Stimulated activated CD4-positive, alpha-beta T cell treated with anti-CD3 and anti-CD28 coated beads, TNF-alpha, amount 100 ng/mL, for 1 hour (primary cell): ENCODE measurements at places on chromosomes 5 and 9.
A peak's percentile ranks its signal among the peaks of the same experiment; 100 is the strongest.

- DNase-seq = no peak
Measured at GRCh38 chr5:56128113-56128512, 105.0 kb downstream of the ANKRD55 start.

GRCh38 chr9:6382681-6383080 is 30.3 kb upstream of the UHRF2 start:
- DNase-seq = no peak

- peak; percentile 73 for DNase-seq
Measured at GRCh38 chr9:127955294-127956015, 17.8 kb upstream of the DPM2 start.

- DNase-seq = no peak
Measured at GRCh38 chr5:134913254-134913653, 8.3 kb downstream of the PCBD2 start.

- DNase-seq = no peak
Measured at GRCh38 chr9:94944626-94945025, 218.1 kb downstream of the AOPEP start.

DNA sequence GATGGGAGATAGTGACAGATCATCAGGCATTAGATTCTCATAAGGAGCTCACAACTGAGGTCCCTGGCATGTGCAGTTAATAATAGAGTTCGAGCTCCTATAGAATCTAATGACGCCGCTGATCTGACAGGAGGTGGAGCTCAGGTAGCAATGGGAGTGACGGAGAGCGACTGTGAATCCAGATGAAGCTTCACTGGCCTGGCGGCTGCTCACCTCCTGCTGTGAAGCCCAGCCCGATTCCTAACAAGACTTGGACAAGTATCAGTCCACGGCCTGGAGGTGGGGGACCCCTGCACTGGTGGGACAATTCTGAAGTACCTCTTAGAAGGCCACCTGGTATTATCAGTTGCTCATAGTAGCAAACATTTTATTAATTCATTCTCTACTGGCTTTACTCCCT is 377.9 kb upstream of the ITGA1 start:
- no peak for DNase-seq

- no peak for DNase-seq
Measured at GRCh38 chr5:69450116-69450515, 35.2 kb downstream of the MARVELD2 start.

DNA sequence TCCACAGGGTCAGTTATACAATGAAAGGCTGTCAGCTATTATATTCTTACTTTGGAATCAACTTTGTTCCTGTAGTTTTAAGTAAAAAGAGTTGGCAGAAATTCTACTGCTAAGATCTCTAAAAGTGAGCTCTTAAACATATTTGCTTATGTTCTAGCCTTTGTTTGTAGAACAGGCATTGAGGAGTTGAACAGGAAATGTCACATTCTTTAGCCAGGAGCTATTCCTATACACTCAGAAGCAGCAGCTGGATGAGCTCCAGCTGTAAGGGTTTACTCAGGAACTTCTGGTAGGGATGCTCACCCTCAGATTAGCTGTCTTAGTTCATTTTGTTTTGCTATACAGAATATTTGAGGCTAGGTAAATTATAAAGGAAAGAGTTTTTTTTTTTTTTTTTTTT is 22.4 kb upstream of the SPINK14 start:
- DNase-seq = no peak

GRCh38 chr9:35195683-35196082 is 33.9 kb downstream of the UNC13B start:
- no peak for DNase-seq

DNA sequence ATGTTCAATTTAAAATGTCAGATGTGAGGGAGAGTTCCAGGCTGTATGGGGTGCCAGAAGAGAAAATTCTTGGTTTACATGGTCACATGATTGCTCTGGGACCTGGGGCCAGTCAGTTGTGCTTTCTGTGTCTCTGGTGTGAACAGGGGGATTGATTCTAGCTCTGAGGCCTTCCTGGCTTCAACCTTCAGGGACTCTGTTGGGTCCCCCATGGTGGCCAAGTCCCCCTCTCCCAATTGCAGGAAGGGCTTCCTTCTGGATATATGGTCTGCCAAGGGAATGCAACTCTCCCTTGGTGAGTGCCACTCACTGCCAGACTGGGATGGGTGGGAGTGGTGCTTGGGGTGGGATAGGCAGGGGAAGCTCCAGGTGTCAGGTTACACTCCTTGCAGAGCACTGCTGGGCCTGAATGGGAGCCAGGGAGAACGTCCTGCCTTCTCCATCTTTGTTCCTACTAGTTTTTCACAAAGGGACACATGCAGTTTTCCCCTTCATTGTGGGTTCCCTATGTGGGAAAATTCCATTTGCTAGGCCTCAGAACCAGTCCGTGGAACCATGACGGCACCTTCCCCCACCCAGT is 153.2 kb downstream of the MELK start:
- no peak for DNase-seq

DNA sequence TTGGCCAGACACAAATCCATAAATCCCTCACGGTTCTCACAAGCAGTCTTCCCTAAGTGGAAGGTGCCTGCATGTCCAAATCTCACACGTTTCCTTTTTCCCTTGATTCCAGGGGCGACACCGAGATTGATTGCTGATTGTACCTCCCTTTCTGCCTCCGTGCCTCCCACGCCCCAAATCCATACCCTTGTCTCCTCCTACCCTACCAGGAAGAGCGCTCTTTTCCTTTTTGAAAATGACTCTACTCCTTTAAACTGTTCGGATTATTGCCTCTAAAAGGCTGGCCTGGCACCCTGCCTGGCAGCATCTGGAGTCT is 4.5 kb downstream of the STC2 start:
- no peak for DNase-seq

- DNase-seq = no peak
Measured at GRCh38 chr9:34650816-34651215, 1.2 kb upstream of the IL11RA start.

- DNase-seq = no peak
Measured at GRCh38 chr9:116716438-116716837, 29.3 kb downstream of the TRIM32 start.

GRCh38 chr5:140633501-140633900 is 526 bp upstream of the CD14 start:
- no peak for DNase-seq

DNA sequence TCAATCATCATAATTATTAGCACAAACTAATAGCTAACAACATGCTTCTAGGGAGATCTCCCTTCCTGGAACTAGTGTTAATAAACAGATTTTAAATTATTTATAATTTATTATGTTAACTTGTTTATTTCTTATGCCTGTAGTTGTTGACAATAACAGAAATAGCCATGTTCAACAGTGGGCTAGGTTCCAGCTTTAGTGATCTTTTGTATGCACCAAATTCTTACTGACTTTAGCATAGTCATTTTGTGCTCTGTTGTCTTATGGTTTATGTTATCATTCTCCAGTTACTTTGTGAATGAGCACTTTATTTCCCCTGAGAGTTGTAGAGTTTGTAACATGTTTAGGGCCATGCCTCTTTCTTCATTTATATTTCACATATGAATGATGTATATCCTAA is 70.6 kb downstream of the TMEM252 start:
- no peak for DNase-seq

DNA sequence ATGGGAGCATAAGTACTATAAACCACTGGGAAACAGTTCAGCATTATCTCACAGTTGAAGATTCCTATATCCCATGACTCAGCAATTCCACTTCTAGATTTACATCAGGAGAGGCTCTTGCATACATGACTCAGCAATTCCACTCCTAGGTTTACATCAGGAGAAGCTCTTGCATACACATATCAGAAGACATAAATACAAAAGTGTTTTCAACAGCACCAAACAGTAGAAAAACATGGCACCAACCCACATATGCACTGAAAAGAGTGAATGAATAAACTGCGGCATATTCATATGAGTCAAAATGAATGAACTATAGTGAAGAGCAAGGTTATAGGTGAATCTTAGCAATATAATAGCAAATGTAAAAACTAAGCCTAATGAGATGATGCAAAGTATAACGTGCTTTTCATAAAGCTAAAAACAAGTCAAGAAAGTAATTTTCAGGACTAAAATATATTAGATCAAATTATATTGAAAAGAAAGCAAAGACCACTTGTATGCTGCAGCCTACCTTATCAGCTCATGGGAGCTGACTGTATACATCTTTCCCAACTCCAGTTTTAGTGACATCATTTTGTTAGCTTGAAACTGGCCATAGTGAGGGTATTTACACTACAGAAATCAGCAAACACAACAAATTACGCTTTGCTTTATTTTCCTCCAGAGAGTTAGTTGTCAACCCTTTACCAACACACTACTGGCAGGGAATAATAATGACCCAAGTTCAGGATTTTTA is 95.8 kb downstream of the ANKRD18B start:
- DNase-seq = no peak

DNA sequence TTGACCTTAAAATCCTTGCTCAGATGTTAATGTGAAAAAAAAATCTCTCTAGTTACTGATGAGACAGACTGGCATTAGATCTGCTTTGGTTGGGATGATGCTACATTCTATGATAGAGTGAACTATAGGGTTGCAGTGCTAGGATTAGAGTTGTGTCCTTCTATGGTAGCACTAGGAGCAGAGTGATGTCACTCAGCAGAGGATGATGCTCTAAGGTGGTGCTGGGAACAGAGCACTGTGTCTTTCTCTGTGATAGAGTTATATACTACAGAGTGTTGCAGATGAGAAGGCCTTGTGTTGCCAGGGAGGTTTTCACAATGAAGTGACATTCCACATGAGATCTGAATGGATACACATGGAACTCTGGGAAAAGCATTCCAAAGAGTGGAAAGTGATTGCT is 462.3 kb downstream of the CDH12 start:
- DNase-seq = no peak

DNA sequence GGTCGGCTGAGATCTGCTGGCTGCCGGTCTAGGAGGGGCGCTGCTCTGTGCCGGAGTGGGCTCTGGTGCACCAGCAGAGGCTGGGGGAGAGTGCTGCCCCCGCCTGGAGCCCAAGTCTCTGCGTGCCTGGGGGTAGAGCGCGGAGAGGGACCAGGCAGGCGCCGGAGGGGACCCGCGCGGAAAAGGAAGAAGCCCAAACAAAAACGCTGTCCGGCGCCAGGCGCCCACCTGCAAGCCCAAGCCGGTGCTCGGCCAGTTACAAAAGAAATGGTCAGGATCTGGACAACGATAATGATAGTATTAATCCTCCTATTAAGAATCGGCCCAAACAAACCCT is 571 bp upstream of the S1PR3 start:
- DNase-seq = no peak

DNA sequence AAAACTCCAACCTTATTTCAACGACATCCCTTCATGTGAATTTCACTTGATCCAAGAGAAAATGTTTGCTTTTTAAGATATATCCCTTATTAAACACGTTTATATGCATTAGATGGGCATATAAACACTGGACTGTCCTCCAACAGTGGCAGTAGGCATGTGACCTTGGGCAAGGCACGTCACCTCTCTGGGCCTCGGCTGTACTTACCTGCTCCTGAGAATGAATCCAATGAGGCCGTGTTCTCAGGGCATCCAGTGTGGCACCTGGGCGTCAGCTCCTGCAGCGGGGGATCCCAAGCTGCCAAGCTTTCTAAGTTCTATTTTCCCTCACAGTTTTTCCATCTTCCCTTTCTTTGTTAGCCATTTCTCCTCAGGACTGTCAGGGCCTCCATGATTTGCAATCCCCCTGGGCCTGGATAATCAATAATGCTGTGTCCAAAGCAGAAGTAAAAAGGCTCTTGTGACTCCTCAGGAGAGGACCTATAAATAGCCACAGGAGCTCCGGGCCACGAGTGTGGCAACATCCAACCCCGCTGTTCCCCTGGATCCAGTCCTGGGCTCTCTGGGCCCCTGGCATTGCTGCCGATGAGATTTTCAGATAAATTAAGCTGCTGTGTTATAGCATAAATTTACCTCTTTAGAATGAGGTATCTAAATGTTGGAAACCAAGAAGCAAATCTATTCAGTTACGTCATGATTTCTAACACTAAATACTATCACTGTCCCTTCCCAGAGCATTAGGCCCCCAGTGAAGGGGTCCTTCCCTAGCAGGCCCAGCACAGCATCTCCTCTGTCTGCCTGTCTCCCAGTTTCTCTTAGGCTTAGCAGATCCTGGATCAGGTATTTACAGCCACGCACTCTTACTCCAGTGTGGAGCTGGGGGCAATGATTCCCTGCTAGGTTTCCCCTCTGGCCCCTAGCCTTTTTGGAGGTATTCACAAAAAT is 76.8 kb downstream of the PTPN3 start:
- DNase-seq = no peak

- DNase-seq = no peak
Measured at GRCh38 chr9:20297646-20298084, 324.6 kb downstream of the MLLT3 start.

DNA sequence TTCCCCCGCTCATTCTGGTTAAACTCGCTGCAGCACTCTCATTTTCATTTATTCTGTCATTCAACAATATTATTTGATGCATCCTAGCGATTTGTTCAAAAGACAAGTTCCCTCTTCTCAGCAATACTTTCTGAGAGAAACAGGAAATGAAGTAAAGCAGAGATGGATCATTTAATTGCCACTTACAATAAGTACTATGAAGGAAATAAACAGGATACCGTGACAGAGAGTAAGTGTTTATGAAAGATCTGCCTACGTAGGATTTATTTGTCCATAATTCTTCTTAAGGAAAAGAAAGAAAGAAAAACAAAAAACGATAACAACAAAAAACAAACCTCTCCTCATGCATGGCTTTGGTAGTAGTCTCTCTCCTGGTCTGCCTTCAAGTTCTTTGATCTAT is 406.8 kb upstream of the ZNF608 start:
- no peak for DNase-seq

GRCh38 chr5:78837836-78838235 is 147.3 kb downstream of the ARSB start:
- DNase-seq = no peak

DNA sequence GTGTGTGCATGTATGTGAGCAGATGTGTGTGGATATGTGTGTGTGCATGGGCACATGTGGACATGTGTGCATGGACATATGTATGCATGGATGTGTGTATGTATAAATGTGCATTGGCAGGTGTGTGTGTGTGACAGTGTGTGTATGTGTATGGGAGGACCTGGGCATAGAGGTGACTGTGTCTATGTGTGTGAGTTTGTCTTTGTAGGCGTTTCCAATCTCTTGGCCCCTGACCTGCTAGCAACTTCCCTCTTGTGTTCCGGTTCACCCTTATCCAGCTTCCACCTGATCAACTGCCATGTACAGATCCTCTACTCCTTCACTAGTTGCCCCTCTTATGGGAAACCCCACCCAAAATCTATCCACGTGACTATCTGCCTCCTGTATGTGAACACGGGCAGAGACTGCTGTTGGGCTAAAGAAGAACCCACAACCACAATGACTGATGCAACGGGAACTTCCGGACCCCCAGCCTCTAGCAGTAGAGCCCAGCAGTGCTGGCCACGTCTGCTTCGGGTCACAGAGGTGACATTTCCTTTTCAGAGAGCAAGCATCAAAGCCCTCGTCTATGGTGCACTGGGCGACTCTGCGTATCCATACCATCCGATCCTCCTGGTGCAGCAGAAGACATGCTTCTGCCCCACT is 24.9 kb upstream of the GADD45G start:
- DNase-seq = no peak

GRCh38 chr5:5062525-5063302 is 77.4 kb upstream of the ADAMTS16 start:
- no peak for DNase-seq

- DNase-seq = no peak
Measured at GRCh38 chr5:103582364-103582763, 19.8 kb upstream of the NUDT12 start.
